ENCODE measurements at places on chromosomes 3 and 15.

DNA sequence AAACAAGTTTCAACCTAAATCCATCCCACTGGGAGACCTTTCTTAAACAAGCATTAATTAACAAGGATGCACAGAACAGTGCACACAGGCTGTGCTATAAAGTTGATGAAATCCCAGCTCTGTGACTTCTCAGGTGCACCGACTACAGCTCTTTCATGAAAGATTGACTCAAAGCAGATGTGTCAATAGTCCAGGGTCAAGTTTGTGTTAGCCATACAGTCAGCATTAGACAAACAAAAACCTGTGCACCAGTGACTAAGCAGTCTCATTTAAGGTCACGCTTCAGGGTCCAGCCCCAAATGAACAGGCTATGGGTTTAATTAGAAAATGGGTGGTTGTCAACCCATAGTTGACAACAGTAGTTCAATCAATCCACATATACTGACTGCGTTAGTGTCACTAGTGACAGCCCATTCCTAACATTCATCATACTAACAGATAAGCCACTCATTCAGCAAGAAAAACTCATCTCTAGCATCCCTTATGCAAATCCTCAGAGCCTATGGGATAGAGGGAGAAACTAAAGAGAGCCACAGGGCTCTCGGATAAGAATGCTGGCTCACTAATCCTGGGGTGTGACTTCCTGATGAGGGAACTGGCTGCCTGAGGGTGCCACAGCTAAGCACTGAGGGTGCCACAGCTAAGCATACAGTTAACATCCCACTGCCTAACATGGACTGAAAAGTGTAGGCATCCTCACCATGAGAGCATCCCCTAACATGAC, 84.1 kb downstream of the WNT5A start:
- no peak for DNase-seq

DNA sequence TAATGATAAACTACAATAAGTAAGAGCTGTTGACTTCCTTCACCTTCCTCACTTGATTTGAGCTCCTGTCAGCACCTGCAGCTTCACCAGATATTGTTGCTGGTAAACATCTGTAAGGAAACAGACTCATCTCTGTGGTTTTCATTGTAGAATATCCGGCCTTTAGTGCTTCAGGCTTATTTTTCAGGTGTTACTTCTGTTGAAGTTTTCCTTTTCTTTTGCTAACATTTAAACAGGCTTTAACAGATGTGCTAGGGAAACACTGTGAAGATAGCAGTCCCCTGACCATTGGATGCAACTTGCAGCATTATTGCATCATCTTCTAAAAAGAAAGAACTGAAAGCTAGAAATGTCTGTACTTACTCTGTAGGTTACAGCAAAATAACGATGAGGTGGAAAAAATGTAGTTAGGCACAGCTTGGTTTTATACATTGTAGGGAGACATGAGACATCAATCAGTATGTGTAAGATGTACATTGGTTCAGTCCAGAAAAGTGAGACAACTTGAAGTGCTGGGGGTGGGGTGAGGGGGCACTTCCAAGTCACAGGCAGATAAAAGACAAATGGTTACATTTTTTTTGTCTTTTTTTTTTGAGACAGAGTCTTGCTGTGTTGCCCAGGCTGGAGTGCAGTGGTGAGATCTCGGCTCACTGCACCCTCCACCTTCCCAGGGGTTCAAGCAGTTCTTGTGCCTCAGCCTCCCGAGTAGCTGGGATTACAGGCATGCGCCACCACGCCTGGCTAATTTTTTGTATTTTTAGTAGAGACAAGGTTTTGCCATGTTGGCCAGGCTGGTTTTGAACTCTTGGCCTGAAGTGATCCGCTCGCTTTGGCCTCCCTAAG, 10.2 kb downstream of the EDEM1 start:
- no peak for DNase-seq

DNA sequence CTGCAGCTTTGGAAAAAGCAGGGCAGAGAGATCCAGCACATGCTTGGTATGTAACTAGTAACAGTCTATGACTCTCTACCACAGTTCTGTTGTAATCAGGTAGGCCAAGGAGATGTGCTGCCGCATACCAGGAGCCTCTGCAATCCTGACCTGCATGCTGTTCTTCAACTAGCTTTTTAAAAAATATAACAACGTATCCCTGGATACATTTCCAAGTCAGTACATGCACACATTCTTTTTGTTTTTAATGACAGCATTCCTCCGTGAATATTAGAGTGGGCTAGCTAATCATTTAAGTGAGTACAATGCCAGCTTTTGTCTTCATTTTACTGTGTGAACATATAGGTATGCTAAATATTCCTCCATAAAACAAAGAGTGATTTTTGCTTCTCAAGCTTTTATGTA, 437.8 kb downstream of the RBMS3 start:
- no peak for DNase-seq

GRCh38 chr15:90232196-90232595, 1.5 kb downstream of the CIB1 start:
- DNase-seq, result no peak

GRCh38 chr3:14145236-14145635, 20.4 kb downstream of the TMEM43 start:
- DNase-seq, result peak; percentile 39

DNA sequence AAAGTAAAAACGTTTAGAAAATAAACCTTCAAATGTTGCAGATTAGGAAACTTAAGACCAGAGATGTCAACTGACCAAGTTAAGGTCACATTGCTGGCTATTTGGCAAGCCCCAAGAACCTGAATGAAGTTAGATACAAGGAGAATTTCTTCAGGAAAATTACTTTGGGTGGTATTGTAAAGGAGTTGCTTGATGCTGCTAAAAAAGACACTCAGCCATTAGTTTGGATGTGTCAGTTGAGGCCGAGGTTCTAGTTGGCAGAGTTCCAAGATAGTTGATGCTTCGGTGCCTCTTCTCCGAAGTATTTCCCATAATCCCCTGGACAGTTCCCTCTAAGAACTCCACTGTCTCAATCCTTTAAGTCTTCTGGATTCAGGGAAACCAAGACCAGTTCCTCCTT, 24.3 kb downstream of the SIAH2 start:
- peak; percentile 45 for DNase-seq

DNA sequence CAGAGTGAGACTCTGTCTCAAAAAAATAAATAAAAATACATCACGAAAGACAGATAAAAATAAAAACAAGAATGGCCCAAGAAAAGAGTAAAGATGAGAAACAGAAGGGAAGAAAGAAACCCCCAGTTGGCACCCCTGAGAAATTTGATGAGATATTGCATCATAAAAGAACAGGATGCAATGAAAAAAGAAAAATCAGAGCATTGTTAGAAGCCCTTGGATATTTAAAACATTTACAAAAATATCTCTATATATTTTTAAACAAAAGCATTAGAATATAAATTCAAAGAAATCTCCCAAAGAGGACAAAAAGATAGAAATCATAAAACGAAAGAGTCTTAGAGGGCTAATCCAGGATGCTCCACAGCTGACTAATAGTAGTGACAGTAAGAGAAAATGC, 18.6 kb upstream of the ZBTB38 start:
- DNase-seq, result no peak

DNA sequence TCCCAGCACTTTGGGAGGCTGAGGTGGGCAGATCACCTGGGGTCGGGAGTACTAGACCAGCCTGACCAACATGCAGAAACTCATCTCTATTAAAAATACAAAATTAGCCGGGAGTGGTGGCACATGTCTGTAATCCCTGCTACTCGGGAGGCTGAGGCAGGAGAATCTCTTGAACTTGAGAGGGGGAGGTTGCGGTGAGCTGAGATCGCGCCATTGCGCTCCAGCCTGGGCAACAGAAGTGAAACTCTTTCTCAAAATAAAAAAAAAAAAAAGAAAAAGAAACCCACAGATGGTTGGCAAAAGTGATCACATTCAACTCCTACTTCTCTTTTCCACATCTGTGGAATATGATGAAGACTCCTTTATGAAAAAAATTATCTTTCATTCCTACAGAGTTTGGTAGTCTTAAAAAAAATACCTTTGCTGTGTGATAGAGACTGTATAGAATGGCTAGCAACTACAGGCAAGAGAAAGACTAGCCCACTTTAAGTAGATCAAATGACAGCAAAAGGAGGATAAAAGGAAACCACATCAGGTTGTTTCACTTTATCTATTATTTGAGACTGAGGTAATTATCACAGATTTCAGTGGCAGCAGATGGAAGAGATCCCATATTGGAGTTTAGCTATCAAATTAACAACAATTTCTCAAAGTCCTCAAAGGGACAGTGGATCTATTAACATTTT, 172.9 kb upstream of the TSPAN3 start:
- no peak for DNase-seq

DNA sequence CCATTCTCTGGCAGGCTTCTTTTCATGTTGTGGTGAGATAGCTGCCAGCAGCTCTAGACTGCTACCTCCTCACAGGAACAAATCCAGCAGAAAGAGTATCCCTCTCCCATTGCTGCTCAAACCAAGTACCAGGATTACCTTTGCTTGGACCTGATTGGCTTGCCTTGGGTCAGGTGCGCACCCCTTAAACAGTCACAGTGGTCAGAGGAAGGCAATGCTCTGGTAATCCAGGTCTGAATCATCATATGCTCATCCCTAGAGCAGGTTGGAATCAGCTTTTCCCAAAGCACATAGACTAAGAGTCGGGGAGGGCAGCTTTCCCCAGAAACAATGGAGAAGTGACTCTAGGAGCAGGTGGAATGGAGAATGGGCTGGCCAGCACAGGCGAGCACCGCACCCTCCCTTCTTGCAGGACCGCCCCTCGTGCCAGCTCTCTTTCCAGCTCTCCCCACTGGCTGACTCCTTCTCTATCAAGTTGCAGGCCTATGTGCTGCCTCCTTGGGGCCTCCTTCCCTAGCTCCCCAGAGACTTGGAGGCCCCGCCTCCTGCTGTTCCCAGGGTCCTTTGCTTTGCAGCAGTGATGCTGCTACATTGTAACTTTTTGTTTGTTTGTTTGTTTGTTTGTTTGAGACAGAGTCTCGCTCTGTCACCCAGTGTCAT, 29.9 kb upstream of the ADPGK start:
- DNase-seq, result no peak

GRCh38 chr3:85571835-85572234, 613.0 kb downstream of the CADM2 start:
- peak; percentile 71 for DNase-seq

- DNase-seq, result no peak
Observed at GRCh38 chr3:63026722-63027121, 151.5 kb upstream of the CADPS start.

DNA sequence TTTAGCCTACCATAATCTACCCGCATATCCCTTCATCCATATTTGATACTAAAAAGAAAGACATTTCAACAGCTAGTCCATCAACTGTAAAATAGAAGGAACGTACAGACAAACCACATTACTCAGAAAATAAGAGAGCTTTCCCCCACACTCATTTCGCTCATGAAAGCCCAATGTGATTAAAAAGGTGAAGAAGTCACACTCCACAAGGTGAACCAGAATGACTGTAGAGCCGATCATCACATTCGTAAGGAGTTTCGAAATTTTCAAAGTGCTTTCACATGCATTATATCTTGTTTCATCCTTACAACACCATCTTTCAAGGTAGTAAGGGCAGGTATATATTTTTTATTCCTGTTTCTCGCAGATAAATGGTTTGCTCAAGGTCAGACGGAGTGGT, 225.3 kb downstream of the FOXP1 start:
- no peak for DNase-seq

DNA sequence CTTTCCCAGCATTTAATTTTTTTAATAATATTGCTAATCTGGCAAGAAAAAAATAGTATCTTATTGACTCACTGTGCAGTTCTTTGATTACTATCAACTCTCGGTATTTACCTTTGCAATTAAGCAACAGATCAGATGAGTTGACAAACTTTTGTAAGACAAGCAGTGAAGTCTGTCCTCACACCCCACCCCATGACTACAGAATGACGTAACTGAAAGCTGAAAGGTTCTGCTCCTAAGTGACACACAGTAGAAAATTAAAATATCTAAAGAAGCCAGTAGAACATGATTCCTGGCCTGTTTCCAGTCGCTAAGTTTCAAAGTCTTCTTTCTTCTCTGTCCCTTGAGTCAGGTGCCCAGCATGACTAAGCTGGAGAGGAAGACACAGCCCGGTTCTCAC, 135.5 kb downstream of the STT3B start:
- no peak for DNase-seq

DNA sequence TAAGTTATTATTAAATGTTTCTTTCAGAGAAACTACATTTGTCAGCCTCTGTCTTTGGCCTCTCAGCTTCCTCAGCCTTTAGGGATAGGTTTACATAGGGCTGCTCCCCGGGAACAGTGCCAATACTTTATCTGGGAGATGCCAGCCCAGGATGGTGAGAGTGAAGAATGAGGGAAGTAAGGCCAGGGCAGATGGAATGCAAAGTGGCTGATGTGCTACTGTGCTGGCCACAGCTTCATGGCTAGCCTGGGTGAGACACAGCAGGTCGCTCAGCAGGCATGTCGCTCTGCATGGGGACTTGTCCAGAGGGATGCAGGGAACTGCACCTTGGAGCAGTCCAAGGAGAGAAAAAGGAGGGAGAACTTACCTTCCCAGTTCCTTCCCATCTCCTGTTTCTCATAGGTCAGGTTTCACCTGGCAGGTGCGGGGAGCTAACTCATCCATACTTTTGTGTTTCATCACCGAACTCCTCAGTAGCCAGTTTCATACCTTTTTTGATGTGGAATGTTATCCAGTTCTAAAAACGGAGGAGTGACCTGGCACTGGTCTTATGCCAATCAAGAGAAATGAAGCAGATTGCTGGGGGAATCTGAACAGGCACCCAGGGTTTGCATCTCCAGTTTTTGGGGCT, 30.9 kb upstream of the C15orf39 start:
- DNase-seq, result no peak

- DNase-seq, result peak; percentile 73
Observed at GRCh38 chr15:49145651-49146609, 9.5 kb downstream of the COPS2 start.

GRCh38 chr15:83694015-83694414, 40.1 kb downstream of the ADAMTSL3 start:
- DNase-seq, result peak; percentile 61

DNA sequence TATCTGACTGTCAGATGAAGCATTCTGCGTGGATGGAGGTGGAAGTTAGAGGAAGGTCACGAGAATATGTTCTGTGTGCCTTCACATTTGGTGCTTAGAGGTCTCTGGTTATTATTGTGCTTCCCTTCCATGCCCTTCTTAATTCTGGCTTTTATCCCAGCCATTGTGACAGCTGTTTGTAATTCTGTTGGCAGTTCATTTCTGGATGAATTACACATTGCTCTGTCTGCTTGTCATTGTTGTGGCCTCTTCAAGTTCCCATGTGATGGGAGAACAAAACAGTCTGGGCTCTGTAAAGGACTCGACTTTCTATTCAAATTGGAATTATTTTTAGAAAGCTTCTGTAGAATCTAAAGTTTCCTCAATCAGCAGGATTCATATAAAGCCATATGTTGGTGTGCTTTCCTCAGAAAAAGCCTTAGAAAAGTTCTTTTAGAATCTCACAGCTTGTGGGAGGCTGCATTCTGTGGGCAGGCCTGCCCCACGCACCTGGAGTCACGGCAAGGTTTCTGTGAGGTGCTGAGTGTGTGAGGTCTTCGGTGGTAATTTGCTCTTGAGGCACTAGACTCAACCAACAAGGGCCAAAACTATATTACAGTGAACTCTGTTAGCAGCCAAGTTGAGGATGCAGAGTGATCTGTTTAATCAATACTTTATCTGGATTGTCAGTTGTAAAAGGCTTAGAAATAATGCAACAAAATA, 397.4 kb upstream of the AZI2 start:
- DNase-seq, result peak; percentile 1

Data from brain microvascular endothelial cell (primary cell).